ENCODE measurements at places on chromosomes 11 and 22.

DNA sequence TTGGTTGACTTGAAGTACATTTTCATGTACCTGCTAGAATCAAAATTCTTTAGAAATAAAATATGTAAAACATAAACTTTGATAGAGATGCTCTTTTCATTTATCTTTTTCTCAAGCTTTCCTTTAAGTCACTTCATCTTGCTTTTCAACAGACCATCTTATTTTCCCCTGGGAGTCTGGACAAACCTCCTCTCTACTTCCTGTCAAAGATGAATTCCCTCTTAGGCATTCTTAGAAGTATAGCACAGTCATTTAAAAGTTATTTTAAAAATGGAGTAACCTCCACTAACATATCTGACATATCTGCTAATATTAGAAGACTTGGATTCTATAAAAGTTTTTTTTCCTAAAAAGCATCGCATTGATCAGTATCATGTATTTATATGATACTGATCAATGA, 84.8 kb upstream of the PAX6 start:
- no peak for DNase-seq

DNA sequence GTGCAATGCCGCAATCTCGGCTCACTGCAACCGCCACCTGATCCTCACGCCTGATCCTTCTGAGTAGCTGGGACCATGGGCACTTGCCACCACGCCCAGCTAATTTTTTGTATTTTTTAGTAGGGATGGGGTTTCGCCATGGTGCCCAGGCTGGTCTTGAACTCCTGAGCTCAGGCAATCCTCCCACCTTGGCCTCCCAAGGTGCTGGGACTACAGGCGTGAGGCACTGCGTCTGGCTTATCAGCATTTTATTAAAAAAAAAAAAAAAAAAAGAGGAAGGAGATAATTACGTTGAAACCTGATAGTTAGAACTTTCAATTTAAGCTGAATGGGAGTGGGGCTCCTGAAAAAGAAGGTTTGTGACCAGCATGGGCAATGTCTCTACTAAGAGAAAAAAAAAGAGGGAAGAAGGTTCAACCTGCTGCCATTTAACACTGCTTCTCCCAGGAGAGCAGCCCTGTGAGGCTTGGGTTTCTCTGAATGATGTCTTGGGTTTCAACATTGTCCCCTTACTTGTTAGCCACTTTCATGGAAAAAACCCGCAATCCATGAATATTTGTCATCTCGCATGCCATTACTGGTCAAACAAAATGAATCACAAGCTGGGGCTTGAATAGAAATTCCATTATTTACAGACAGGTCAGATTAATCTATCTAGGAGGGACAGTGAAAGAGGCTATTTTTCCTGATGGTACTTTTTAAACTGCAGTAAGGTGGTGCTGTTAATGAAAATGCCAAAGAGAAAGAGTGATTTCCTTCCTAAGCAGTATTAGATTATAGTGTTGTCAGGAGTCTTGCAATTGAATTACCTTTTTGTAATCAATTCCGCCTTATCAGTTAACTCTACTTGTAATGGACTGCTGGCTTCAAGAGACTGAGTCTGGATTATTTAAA, 72.5 kb downstream of the PACS1 start:
- DNase-seq: no peak

DNA sequence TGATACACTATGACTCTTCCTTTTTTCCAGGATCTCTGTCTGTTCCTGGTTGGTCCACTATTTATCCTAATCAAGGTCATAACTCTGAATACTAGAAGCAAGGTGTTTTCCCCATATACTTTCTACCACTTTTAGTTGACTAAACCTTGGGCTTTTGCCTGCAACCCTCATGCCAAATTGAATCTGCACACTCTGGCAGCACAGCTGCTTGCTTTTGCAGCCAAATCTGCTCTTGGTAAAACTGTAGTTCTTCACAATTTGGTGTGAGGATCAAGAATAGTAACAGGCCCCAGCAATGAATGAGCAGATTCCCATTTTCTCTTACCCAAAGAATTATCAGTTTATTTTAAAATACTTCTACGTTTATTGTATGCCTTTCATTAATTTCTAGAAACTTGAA, 586.5 kb upstream of the CNTN5 start:
- no peak for DNase-seq

GRCh38 chr22:45064313-45065278, 54.8 kb upstream of the PHF21B start:
- DNase-seq: peak; percentile 22

GRCh38 chr11:119056421-119056999, 495 bp downstream of the HYOU1 start:
- peak; percentile 18 for DNase-seq

- no peak for DNase-seq
Observed at GRCh38 chr11:32894149-32894827, 1.7 kb downstream of the QSER1 start.

GRCh38 chr11:113532697-113533424, 57.7 kb upstream of the DRD2 start:
- DNase-seq: peak; percentile 8

DNA sequence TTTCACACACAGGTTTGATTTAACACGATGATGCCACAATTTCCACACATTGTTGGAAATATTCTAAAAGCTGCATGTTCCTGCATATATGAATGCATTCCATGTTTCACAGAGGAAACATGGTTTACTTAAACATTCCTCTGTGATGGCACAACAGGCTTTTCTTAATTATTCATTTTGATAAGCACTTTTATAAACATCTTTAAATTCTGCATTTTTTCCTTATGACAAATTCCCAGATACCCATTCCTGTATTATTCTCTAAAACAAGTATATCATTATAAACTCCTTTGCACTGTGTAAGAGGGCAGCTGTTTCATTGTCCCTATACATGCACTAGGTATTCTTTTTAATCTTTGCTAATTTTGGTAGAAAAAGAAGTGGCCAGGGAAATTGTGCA, 532.3 kb downstream of the SOX6 start:
- DNase-seq: no peak

DNA sequence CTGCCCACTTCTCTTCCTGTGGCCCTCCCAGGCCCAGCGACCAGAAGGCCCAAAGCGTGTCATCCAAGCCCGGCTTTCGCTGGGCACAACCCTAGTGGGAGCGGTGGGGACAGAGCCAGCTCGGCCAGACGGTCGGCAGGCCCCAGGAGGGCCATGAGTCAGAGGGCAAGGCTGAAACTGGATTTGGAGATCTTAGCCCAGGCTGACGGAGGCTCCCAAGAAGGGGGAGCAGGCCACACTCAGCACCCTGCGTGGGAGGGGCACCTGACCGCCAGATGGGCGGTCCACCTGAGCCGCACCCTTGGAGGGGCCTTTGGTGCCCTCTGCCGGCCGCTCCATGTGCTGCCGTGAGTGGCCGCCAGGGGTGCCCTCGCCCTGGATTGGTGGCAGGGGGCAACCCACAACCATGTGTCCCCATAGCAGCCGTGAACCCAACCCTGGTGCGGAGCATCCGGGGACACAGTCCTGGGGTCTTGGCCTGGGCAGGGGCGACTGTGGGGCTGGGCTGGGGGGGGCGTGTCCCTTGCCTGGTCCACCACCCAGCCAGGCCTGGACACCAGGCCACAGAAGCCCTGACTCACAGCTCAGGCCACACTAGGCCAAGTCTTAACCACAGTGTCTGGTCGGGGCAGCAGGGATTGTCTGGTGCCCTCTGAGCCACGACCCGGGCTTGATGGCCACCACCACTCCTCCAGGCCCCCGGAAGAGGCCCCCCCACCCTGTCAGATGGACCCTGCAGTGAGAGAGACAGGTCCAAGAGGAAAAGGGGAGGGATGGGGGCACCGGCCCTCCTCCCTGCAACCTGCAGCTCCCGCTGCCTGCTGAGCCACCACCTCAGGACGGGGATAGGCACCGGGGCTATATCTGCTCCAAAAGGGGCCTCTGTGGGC, 19.2 kb upstream of the TALDO1 start:
- DNase-seq: peak; percentile 54

DNA sequence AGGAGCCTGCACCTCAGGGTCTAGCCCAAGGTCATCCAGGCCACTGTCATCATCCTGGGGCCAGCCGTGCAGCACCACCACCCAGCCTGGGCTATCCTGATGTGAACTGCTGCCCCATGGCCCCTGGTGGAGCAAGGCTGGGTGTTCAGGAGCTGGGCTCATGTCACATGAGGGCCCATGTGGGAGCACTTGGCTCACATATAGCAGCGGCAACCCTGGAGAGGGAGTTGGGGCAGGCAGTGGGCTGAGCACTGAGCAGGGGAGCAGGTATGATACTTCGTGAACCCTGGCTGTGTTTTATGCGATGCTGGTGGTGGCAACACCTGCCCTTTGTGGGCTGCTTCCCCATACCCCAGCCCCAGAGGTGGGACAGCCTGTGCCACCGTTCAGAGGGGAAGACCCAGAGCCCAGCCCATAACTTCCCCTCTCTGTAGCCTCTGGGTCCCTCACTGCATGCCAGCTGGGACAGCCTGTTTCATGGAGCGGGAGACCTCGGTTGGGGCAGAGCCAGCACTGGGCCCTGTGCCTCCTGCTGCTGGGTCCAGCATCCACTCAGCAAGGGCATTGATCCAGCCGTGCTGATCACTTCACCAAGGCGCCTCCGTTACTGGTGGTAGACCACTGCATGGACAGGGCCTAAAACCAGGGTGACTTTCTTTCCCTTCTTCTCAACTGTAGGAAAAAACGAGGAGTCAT, 62.5 kb upstream of the SUSD2 start:
- DNase-seq: no peak

DNA sequence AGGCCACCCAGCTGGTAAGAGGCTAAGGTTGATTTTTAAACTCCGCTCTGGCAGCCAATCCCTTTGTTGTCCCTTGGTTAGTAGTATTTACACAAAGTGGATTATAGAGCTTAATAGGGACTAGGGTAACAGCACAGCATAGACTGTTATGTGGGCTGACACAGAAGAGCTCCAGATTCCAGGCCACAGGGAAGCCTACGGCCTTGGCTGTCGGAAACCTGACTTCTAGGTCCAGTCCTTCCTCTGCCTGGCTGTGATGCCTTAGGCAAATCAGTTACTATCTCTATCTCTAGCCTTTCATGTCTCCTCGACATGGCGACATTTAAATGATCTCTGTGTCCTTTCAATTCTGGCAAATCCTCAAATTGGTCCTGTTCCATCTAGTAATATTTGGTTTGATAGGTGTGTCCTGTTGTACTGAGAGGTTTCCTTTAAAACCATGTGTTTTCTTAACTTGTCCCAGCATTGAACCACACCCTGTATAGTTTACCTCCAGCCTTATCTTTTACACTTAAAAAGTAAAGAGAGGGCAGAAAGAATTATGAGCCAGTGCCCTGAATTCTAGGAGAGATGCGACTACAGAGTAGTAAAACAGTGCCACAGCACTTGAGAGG, 4.2 kb downstream of the MMP1 start:
- DNase-seq: no peak

GRCh38 chr11:68262544-68262827, 9.3 kb downstream of the C11orf24 start:
- DNase-seq: no peak

DNA sequence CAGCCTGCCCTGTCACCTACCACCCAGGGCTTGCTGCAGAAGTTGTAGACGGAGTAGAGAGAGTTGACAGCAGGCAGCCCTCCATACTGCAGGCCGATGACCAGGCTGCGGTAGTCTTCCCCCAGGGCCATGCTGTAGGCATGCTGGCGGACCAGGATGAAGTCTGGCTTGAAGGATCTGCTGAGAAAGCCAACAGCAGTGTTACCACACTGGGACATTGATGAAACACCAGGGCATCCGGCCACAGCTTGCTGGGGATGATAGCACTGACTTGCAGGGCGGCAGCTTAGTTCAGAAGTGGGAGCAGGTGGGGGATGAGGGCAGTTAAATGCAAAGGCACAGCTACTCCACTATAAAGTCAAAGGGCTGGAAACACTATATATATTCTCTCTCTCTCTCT, 67.4 kb downstream of the TIMP3 start:
- DNase-seq: no peak

DNA sequence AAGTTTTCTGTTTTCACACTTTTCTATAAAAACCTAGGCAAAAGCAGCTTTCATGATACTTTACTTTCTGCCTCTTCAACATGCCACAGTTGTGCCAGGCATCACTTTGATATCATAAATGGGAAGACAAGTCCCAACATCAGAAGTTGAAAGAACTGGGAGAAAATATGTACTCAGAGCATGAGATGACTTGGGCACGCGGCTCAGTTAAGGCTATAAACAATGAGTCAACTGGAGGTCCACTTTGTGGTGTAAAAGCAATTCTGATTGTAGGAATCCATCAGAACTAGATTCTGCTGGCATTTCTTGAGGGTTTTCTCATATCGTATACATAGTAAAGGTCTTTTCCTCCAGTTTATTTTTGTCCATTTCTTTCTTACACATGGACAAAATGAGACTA, 109.7 kb upstream of the USP47 start:
- DNase-seq: no peak

DNA sequence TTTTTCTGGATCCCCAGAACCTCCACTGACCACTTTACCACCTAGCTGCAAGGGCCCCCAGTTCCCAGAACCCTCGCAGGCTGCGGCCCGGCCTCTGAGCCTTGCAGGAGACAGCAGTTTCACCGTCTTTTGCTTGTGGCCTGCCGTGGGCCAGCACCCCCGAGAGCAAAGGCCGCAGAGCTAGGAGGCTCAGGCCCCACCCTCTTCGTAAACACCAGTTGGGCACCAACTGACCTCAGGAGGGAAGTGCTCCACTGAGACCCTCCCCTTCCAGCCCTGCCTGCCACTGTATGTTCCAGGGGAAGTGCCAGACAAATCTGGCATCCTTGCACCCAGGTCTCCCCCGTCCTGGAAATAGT, 23.4 kb upstream of the CREB3L1 start:
- no peak for DNase-seq

GRCh38 chr22:46569848-46570695, 32.7 kb upstream of the CELSR1 start:
- no peak for DNase-seq

GRCh38 chr11:94866231-94866822, 98.2 kb downstream of the AMOTL1 start:
- no peak for DNase-seq

DNA sequence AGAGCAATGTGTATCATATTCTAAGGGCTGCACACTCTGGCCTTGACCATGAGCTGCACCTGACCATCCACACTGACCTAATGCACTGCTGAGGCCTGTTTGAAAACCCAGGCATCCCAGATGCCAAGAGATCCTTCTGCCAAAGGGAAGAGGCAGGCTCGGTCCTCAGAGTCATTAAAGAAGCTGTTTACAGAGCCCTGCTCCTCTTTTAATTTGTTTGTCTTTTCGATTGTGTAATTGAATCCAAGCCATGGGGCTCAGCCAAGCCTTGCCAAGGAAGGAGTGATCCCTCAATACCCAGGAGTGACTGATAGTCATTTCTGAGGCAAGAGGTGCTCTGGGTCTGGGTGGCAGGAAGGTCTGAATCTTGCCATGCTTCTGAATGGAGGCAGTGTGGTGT, 94.5 kb upstream of the ISX start:
- no peak for DNase-seq

Measured in stimulated activated CD8-positive, alpha-beta memory T cell treated with anti-CD3 and anti-CD28 coated beads, Interleukin-15, amount 100 ng/mL, for 4 hours (primary cell).